ENCODE measurements at places on chromosomes 5 and 9.
A peak's percentile ranks its signal among the peaks of the same experiment; 100 is the strongest.

DNA sequence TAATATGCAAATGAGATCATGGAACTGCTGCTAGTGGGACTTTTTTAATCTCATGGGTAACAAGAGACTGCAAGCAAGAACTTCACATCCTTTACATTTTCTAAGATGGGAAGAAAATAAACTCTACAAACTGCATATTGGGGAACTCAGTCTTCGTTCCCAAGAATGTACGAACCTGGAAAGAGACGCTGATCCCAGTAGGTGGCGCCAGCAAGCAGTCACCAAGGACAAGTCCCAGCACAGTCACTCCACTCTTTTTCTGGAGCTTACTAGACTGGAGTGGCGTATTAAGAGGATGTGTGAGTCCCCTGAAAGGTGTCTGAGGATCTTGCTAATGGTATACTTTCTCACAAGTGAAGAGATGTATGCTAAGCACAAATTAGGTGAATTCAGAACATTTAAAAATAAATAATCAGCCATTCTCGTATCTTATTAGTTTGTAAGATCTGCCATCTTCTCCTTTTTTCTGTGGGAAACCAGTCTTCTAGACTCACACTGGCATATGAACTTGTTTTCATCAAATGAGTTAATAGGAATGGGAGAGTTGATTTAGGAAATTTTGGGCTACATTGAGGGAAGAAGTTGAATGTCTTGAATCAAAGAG is 16.0 kb upstream of the PUM3 start:
- peak; percentile 71 for DNase-seq

- DNase-seq, result no peak
These were observed 203.1 kb downstream of the SAXO1 start for GRCh38 chr9:18829873-18830272.

DNA sequence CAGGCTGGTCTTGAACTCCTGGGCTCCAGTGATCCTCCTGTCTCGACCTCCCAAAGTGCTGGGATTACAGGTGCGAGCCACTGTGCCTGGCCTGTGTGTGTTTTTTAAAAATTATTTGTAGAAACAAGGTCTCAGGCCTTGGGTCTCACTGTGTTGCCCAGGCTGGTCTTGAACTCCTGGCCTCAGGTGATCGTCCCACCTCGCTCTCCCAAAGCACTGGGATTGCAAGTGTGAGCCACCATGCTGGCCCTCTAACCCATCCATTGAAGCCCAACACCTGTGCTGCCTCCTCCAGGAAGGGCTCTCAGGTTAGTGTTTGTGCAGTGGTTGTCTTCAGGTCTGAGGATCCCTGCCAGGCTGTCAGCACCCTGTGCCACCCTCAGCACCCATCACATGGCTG is 56.6 kb downstream of the CXXC5 start:
- no peak for DNase-seq

- DNase-seq, result peak; percentile 52
These were observed 88.8 kb upstream of the PAM start for GRCh38 chr5:102666164-102666946.

GRCh38 chr9:123999661-124000060 is 11.9 kb upstream of the LHX2 start:
- DNase-seq, result no peak
